Mesothelial cell of epicardium (in vitro differentiated cells): ENCODE measurements at places on chromosomes 2 and 18. TPM values are rescaled to one million over a fixed set of nuclear protein-coding genes. Genes with fewer than 3 reads are reported as not detected.

ELMOD3 gene
- 23.2 to 25.2 TPM (median 24.5 TPM) in 3 replicates for total RNA-seq

EPB41L3 gene
- 59.9 to 61.9 TPM (median 60.6 TPM) in 3 replicates for total RNA-seq

ZSWIM2 gene
- total RNA-seq, result not detected in 3 replicates

AMER3 gene
- total RNA-seq, result not detected in 3 replicates

SH2D6 gene
- 0.35 to 0.79 TPM (median 0.38 TPM) in 3 replicates for total RNA-seq

MDH1B gene
- 0.89 to 1.3 TPM (median 1.1 TPM) in 3 replicates for total RNA-seq

PLGLB1 gene
- total RNA-seq, result 8.4 to 9.3 TPM (median 8.8 TPM) in 3 replicates

IL1RL1 gene
- total RNA-seq, result 0.09 to 0.18 TPM in 2 of 3 replicates, not detected in the other

RNF152 gene
- total RNA-seq, result 19.0 to 28.6 TPM (median 25.7 TPM) in 3 replicates

ACVR1C gene
- total RNA-seq, result 0.13 to 0.18 TPM (median 0.14 TPM) in 3 replicates

TUBA3E gene
- total RNA-seq, result not detected in 3 replicates

ST8SIA3 gene
- not detected in 3 replicates for total RNA-seq

DOK6 gene
- 3.9 to 5.1 TPM (median 4.9 TPM) in 3 replicates for total RNA-seq

ABCB11 gene
- 0.02 to 0.18 TPM (median 0.07 TPM) in 3 replicates for total RNA-seq

RNASEH1 gene
- 21.1 to 24.3 TPM (median 22.5 TPM) in 3 replicates for total RNA-seq

CKAP2L gene
- total RNA-seq, result 8.4 to 8.9 TPM (median 8.6 TPM) in 3 replicates

NTSR2 gene
- total RNA-seq, result not detected in 3 replicates

MAP3K19 gene
- not detected in 3 replicates for total RNA-seq

LDLRAD4 gene
- 26.2 to 29.7 TPM (median 29.2 TPM) in 3 replicates for total RNA-seq

DSG4 gene
- total RNA-seq, result 0.07 to 0.09 TPM (median 0.09 TPM) in 3 replicates

ALKAL2 gene
- total RNA-seq, result 0.50 to 1.4 TPM (median 1.1 TPM) in 3 replicates

PJVK gene
- total RNA-seq, result 12.1 to 13.8 TPM (median 12.2 TPM) in 3 replicates

MBD2 gene
- 61.5 to 66.0 TPM (median 62.6 TPM) in 3 replicates for total RNA-seq

C2orf78 gene
- total RNA-seq, result not detected in 3 replicates

TANC1 gene
- total RNA-seq, result 132 to 138 TPM (median 134 TPM) in 3 replicates

PDE11A gene
- 22.9 to 25.6 TPM (median 23.9 TPM) in 3 replicates for total RNA-seq

PLEKHH2 gene
- total RNA-seq, result 11.3 to 12.0 TPM (median 11.8 TPM) in 3 replicates

ERICH2 gene
- 0.47 to 1.1 TPM (median 0.94 TPM) in 3 replicates for total RNA-seq
